ENCODE measurements at places on chromosomes 16 and 17.

DNA sequence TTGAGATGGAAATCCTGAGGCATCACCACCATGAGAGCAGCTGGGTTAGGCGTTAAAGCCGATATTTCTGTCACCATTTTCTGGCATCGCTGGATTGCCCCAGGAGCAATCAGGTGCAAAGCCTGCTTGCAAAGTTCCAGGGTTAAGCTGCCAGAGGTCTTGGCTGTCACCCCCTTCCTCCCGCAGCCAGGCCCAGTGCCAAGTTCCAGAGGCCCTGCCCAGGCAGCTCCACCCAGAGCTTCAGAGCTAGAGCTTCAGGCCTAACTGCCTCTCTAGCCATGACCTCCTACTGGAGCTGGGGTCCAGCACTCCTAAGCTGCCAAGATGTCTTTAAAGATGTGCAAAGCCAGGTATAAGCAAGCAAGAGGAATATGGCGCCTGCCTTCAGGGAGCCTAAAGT lies 8.8 kb upstream of the TMEM238L start:
- no peak for DNase-seq

GRCh38 chr16:12412890-12413289 lies 390.8 kb downstream of the CPPED1 start:
- DNase-seq = no peak

GRCh38 chr17:78865682-78866390 lies 25.2 kb upstream of the USP36 start:
- peak; percentile 83 for DNase-seq

GRCh38 chr16:81449899-81450608 lies 5.4 kb downstream of the CMIP start:
- no peak for DNase-seq

DNA sequence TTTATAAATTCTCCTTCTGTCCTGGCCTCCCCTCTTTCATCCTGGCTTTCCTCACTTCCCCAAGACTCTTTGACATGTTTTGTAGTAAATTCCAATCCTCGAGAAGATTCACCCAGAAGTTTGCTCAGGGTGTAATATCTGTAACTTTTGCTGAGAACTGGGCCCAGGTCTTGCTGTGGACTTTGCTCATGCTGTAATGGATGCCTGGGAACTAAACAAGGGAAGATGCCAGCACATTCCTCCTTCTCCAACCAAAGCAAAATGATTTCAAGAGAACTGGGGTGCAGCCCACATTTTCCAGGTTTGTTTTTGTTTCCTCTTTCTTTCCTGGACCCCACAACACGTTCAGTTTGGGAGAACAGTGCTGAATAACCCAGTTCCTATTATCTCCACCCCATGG lies 6.6 kb upstream of the SALL1 start:
- DNase-seq = no peak

- no peak for DNase-seq
These were observed 37.9 kb downstream of the TSC2 start for GRCh38 chr16:2085669-2086068.

DNA sequence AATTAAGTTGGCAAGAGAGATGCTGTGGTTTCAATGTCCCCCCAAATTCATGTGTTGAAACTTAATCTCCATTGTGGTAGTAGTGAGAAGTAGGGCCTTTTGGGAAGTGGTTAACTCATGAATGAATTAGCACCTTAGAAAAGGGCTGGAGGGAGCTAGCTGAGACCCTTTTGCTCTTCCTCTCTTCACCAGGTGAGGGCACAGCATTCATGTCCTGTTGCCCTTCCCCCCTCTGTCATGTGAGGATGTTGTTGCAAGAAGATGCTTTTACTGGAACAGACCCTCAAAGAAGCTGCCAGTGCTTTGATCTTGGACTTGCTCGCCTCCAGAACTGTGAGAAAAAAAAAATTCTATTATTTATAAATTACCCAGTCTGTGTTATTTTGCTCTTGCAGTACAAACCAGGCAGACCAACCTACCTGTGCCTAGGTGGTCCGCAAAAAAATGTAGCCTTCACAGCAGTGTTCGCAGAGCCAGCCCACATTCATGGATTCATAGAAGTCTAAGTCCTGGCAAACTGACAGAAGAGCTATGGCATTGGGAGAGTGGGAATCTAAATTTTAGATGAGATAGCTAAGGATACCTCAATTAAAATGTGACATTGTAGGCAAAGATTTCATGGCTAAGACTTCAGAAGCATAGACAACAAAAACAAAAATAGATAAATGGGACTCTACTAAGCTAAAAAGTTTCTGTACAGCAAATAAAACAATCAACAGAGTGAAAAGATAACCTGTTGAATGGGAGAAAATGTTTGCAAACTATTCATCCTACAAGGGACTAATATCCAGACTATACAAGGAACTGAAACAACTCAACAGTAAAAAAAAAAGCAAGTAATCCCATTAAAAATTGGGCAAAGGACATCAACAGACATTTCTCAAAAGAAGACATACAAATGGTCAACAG lies 32.0 kb upstream of the ABCA5 start:
- DNase-seq = no peak

DNA sequence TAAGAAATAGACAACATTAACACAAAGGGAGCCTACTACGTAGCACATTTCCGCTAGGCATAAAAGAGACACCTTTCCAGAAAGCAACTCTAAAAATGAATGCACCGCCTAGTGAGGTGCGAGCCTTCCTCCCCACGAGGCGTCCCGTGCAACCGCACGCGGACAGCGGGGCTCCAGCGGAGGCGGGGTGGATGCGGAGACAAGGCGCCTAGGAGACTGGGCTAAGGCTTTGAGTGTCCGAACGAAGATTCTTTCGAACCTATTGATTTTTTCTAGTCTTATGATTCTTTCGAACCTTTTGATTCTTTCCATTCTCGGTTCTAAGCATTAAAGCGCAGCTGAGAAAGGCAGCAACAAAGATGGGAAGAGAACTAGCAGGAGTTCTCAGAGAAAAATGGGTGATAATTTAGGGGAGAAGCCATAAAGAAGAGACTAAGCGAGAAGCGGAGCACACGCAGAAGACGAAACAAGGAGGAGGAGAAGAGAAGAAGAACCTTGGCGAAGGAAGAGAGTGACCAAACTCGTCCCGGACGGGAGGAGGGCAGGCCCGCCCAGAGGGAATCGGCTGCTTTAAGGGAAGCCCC lies 394 bp upstream of the CPD start:
- DNase-seq = no peak

- DNase-seq = no peak
These were observed 28.4 kb upstream of the ZNF423 start for GRCh38 chr16:49884033-49885015.

- peak; percentile 98 for DNase-seq
These were observed 943 bp upstream of the COTL1 start for GRCh38 chr16:84618581-84619460.

- DNase-seq = no peak
These were observed 144.8 kb upstream of the RPH3AL start for GRCh38 chr17:497241-498034.

DNA sequence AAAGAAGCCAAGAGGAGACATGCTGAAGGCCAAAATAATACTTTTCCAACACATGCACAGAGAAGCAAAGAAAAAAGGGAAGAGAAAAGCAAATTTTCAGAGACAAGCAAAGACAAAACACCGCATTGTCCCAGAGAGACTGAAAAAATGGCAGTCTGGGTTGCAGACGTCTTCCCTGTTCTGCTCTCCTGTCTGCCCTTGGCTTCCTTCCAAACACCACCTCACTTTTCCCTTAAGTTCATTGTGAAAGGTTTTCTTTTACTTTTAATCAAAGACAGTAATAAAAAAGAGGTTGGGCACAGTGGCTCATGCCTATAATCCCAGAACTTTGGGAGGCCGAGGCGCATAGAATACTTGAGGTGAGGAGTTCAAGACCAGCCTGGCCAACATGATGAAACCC lies 21.2 kb upstream of the VAT1L start:
- peak; percentile 29 for DNase-seq

DNA sequence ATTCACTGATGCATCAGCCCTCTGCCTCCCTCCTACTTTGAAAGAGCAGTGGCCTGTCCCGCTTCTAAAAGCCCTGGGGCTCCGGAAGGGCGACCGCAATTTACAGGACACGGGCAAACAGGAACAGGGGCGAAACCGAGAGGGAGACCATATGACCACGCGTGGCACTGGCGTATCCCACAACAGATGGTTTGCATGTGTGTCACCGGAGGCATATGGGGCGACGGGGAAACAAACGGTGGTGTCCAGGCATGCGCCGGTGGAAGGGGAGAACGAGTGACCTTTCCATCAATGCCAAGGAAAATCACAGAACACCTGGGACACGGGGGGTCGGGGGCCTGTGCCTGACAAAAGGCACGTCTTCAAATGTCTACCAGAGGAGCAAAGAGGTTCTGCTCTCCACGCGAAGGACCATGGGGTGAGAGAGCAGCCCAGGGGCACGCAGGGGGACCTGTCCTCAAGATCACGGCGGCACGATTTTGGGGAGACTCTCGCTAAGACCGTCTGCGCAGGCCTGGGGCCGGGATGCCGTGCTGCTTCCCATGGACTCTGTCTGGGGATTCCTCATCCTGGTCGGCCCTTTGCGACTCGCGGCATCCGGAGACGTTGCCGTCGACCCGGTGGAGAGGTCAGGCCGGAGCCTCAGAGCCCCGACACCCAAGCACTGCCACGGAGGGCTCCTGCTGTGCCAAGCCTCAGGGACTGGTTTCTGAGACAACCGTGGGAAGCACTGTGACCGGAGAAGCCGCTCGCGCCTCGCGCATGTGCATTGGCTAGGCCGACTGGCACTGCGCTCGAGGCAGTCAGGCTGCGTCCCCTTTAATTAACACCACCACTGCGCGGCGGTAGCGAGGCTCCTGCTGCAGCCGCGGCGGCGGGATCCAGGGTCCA lies 12.8 kb upstream of the KCNJ18 start:
- no peak for DNase-seq

GRCh38 chr16:8641671-8642070 lies 20.2 kb downstream of the METTL22 start:
- DNase-seq = no peak

DNA sequence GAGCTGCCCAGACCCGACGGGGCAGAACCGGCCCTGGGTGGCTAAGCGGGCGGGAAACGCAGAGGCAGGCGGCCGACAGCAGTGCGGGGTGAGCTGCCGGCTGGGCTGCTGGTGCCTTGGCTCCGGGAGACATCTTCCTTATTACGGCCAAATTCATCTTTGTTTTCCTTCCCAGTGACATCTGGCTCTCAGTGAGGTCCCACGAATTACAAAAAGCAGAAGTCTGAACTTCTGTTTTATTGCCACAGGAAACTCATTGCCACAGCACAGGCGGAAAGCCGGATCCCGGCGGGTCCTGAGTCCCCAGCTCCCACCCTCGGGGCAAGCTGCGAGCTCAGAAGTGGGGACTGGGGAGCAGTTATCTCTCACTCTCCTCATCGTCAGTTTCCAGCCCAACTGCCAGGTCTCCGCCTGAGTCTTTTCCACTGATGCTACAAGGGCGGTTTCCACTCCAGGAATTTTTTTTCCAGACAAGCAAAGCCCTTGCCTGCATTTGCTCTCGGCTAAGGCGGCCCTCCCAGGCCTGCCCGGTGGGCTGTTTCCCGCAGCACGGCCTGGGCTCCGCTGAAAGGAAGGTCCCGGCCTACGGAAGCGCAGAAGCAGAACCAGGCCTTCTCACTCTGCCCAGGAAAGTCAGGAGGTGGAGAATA lies 40.3 kb downstream of the CBFA2T3 start:
- DNase-seq = no peak

DNA sequence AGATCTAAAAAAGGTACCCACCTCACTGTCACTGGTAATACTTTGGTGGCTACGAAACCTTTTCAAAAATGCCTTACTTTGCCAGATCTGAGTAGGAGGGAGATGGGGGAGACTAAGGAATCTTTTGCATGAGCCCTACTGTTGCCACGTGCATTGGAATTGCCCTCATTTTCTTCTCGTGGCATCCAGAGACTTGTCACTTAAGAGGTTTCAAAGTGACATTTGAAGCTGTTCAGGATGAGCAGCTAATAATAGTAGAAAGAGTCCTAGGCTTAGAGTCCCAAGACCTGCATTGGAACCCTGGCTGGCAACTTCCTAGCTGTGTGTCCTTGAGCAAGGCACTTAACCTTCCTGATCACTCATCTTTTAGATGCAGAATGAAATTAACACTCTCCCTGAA lies 43.5 kb downstream of the GPRC5B start:
- DNase-seq = no peak

- no peak for DNase-seq
These were observed 6.9 kb downstream of the ZNF469 start for GRCh38 chr16:88389621-88390160.

GRCh38 chr16:27129401-27129800 lies 62.7 kb downstream of the C16orf82 start:
- no peak for DNase-seq

DNA sequence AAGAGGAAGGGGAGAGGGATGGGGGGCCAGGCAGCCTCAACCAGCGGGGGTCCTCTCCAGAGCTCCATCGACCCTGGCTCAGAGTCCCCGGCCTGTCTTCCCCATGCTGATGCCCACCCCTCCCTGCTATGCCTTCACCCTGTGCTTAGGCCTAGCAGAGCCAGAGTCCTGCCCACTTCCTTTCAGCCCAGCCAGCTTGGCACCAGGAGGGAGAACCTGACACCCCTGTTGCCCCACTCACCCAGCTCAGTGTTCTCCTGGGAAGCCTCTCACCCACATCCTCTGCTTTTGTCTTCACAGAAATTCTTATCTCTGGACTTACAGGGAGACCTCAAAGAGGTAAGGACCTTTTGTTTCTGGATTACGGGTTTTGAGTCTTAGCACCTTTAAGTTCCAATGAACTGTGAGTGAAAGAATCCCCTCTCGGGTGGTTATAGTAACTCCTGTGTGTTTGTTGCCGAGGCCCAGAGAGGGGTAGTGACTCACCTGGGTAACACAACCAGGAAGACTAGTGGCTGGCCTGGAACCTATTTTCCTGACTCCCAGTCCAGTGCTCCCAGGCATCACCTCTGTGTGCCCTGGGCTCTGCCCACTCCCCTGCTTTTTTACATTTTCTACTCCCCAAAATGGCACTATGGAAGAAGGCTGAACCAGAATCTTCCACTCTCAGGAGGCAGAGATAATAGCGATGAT lies 53.3 kb downstream of the CES1 start:
- no peak for DNase-seq

- DNase-seq = no peak
These were observed 17.9 kb downstream of the CCDC102A start for GRCh38 chr16:57518520-57518919.

DNA sequence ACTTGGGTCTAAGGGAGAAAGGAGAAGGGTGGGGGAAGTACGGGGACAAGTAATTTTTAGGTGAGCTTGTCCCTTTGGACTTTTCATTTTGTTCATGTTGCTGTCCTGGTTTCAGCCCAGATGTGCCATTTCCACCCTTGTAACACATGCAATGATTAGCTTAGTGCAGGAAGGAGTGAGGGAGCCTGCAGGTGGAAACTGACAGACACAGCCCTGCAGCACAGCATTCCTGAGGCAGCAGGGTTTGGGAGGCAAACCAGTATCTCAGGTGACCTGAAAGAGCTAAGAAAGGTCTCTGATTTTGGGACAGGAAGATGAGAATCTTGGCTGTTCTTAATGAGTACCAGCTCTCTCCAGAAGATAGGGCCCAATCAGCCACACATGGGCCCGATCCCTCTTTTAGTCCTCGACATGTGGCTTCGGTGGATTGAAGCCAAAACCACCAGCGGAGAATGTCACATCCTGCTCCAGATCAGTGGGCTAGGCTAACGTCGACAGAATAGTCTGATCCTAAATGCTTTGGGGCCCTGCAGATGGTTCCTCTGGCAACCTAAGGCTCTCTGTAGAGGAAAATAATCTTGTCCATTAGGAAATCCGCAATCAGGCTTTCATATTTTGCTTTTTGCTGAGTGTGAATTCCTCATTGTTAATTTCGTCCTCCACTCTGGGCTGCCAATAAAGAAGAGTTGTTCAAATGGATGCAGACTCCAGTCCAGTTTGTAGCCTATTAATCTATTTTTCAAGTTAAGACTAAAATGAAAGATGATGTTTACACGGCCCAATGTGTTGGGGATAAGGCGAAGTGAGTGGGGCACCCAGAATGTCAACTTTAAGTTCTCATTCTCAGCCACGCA lies 3.8 kb upstream of the RNF157 start:
- DNase-seq = no peak

Data from astrocyte of the spinal cord (primary cell).